ENCODE measurements at places on chromosomes 11 and 22. TPM values are rescaled to one million over a fixed set of nuclear protein-coding genes. Genes with fewer than 3 reads are reported as not detected.

The IGF2 gene
- total RNA-seq: 1.5 TPM

The OR5A1 gene
- not detected for total RNA-seq

The LYVE1 gene
- not detected for total RNA-seq

The OR8G5 gene
- not detected for total RNA-seq

The FJX1 gene
- 33.4 TPM for total RNA-seq

The OR51B4 gene
- not detected for total RNA-seq

The TAGLN gene
- 4,352 TPM for total RNA-seq

The SYCE3 gene
- not detected for total RNA-seq

The CRKL gene
- 43.4 TPM for total RNA-seq

The SIK2 gene
- 8.9 TPM for total RNA-seq

The CAVIN3 gene
- total RNA-seq: 123 TPM

The SOX6 gene
- total RNA-seq: 1.2 TPM

The FGF3 gene
- total RNA-seq: not detected

The PIWIL4 gene
- total RNA-seq: 2.5 TPM

The DCHS1 gene
- 10.4 TPM for total RNA-seq

The PISD gene
- 66.2 TPM for total RNA-seq
